ENCODE measurements at places on chromosomes 2 and 18. TPM values are rescaled to one million over a fixed set of nuclear protein-coding genes. Genes with fewer than 3 reads are reported as not detected.

Gene UGT1A4
- total RNA-seq = not detected

Gene FIGN
- 1.7 TPM for total RNA-seq

Gene KANSL3
- 25.7 TPM for total RNA-seq

Gene TUBB8B
- total RNA-seq = not detected

Measured in regular cardiac myocyte (primary cell).